ENCODE measurements at places on chromosomes 13 and 19.

DNA sequence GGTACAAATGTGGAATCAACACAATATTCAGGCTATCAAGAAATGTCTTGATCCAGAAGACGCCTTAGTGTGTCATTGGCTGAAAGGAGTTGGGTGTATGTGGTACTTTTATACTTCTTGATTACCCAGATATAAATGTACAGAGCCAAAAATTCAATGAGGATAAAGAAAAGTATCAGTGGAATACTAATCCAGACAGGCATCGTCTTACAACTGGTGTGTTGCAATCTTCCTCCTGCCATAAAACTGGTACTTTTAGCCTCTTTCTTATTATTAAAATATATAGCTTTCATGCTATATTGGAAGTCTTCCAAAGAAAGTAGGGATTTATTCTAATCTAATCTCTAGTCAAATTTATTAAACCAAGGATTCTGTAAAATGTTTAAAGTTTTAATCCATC is 388.6 kb upstream of the MIR17HG start:
- no peak for DNase-seq

GRCh38 chr13:106376401-106377112 is 158.9 kb downstream of the EFNB2 start:
- DNase-seq, result no peak

DNA sequence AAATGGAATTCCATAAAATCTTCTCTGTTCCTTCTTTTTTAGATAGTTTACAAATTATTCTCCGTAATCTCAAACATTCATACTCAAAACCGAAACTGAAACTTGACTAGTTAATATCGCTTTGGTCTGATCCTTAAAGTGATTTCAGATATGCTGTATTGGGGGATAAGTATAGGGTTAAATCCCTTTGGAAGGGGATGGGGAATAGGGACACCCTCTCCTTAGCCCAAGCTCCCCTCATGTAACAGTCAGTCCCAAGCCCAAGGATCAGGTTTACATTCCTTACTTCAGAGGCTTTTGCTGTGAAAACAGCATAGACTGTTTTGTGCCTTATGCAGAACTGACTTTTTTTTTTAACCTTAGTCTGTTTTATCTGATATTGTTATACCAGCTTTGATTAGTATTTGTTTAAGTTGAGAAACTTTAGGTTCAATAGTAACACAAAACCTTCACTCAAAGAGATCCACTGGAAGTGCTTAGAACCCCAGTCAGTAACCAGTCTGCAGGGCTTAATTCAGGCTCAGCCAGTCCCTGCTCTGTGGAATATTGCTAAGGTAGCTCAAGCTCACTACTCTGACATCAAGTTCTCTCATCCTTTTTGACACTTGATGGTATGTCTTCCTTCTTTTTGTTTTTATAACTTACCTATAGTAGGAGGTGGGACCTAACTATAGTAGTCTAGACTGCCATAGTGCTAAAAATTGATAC is 10.5 kb downstream of the CDADC1 start:
- DNase-seq, result no peak

DNA sequence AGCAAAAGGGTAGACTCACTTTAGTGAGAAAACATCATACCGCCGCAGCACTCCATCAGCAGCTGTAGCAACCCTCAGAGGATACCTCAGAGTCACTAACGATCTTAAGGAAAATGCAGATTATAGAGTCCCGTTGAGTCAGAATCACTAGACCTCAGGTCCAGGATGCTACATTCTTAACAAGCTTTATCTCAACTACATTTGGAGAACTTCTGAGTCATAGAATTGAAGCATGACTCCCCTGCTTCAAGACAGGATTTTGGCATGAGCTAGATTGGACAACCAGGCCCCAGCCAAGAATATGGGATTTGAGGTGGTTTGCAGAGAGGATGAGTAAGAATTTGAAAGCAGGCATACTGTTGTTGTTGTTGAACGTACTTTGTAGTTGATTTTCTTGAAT is 118.9 kb upstream of the UBL3 start:
- DNase-seq, result no peak

Measured in SW 1271 (cell line).